ENCODE measurements at places on chromosomes 6 and 20.
A peak's percentile ranks its signal among the peaks of the same experiment; 100 is the strongest.

DNA sequence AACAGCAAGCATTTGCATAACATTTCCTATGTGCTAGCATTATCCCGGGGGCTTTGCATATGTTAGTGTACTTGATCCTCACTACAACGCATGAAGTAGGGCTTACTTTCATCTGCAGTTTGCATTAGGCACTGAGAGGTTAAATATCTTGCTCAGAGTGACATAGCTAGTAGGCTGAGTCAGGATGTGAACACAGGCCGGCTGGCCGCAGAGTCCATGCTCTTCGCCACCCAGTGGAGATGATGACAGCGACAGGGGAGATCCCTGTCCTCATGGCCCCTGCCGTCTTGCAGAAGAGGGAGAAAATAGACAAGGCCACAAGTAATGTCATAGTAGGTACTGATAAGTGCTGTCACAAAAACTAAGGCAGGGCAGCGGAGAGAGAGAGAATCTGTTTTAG is 46.9 kb downstream of the LYRM4 start:
- no peak for DNase-seq

DNA sequence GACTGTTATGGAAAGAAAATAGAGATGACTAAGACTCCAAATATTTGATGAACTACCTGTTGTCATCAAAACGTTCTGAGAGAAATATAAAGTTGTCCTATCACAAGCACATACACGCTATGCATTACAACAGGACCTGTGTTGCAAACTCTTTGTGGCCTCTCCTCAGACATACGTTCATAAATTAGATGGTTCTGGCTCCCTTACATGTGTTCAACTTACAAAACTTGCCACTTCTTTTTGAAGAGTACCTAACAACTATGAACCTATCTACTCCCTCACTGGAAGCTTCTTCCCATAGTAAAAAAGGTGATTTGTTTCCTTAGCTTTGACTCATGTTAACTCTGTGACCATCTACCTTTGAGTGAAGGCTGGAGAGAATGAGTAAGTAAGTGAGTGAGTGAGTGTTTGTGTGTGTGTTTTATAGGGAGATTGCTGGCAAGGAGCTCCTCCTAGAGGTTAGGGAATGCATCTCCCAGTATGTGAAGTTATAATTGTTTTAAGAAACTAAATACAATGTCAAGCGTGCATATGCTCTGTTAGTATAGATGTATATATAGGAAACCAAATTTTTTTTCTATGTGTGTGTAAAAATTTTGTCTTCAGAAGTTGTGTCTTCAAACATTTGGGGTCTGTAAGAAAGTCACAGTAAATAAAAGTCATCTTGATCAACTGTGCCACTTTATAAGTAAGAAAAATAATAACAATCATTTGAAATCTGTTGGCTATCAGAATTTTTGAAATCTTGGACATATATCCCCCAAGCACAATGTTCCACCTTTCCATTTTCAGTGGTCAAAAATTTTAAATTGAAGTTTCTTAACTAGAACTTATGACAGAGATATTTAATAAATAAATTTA is 1211.1 kb upstream of the GJE1 start:
- DNase-seq: no peak

DNA sequence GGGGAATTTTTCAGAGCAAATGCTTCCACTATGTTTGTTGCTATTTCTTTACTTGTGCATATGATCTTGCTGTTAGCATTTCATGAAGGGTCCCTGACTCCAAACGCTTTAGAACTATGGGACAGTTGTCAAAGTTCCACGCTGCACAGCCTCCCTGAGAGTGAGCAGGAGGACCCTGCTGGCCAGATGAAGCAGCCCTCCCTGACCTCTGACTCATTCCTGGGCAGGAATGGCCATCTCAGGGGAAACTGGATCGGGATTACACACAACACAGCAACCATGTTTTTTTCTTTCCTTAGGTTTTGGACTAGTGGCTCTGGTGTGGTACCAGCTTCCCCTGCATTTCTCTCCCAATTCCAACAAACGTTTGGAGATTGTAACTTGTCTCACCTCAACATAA is 710.9 kb upstream of the AGPAT4 start:
- DNase-seq: no peak

GRCh38 chr6:132715204-132715603 is 1.3 kb upstream of the VNN1 start:
- DNase-seq: peak; percentile 14

GRCh38 chr6:158043586-158044524 is 62.2 kb downstream of the SYNJ2 start:
- DNase-seq: no peak

- no peak for DNase-seq
Observed at GRCh38 chr6:14544666-14545065, 427.1 kb downstream of the CD83 start.

GRCh38 chr20:43187476-43188233 is 2.1 kb downstream of the PTPRT start:
- DNase-seq: no peak

GRCh38 chr6:121335087-121336008 is 1.1 kb upstream of the TBC1D32 start:
- DNase-seq: no peak

- DNase-seq: peak; percentile 77
Observed at GRCh38 chr6:37083243-37084138, 78.0 kb downstream of the FGD2 start.

GRCh38 chr6:44826025-44826676 is 438.6 kb downstream of the CDC5L start:
- DNase-seq: no peak

DNA sequence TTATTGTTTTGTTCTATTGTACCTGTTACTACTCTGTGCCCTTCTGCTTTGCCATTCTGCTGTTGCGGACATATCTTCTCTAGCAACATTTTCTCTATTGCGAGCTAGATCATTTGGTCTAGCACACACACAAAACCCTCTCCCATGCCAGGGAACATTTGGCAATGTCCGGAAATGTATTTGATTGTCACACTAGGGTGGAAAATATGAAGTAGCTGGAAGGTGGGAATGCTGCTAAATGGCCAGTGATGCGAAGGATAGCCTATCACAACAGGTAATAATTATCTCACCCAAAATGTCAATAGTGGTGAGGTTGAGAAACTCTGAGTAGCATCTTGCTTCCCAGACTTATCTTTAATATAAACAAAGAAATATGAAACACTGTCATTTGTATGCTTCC is 331.9 kb downstream of the HTR1B start:
- DNase-seq: no peak

DNA sequence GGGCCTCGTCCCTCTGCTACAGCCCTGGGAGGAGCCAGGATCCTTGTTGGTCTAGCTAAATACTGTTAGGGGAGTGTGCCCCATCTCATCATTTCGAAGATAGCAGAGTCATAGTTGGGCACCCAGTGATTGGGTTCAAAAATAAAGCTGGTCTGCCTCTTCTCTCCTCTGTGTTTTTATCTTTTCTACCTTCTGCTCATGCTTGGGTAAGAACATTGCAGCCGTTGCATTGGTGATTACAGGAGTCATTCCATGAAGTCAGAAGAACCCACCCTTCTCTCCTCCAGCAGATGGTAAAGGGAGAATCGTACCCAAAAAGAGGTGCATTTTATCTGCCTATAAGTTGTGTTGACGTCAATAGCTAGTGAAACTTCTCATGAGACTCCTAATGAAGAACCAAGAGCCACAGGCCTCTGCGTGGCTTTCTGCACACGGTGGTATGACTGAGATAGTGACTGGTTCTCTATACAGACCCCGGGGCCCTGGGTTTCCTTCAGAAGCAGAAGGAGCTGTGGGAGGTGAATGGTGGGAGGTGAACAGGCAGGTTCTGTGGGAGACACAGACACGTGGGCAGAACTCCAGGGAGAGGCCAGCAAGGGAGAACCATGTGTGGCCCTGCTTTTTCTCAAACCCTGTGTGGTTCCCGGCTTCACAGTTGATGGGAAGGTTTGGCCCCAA is 5.7 kb upstream of the FAM209A start:
- DNase-seq: no peak

GRCh38 chr20:64232794-64233193 is 22.8 kb upstream of the PCMTD2 start:
- DNase-seq: peak; percentile 74

DNA sequence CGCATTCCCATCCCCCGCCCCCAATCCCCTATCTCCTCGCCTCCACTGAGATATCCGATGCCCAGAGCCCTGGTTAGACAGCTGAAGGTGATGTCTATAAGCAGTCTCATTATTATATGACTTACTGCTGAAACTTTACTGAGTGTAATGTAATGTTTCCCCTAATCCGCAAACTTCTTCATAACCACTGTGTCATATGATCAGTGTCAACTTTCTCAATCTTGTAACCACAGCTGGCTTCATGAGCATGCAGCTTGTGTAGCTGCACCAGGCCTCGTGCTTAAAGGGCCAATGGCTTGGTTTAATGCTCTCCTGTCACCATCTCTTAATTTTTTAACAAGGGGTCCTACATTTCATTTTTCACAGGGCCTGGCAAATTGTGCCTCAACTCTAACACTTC is 8.1 kb downstream of the ASIP start:
- DNase-seq: no peak

- peak; percentile 38 for DNase-seq
Observed at GRCh38 chr6:31070711-31071197, 41.6 kb downstream of the C6orf15 start.

DNA sequence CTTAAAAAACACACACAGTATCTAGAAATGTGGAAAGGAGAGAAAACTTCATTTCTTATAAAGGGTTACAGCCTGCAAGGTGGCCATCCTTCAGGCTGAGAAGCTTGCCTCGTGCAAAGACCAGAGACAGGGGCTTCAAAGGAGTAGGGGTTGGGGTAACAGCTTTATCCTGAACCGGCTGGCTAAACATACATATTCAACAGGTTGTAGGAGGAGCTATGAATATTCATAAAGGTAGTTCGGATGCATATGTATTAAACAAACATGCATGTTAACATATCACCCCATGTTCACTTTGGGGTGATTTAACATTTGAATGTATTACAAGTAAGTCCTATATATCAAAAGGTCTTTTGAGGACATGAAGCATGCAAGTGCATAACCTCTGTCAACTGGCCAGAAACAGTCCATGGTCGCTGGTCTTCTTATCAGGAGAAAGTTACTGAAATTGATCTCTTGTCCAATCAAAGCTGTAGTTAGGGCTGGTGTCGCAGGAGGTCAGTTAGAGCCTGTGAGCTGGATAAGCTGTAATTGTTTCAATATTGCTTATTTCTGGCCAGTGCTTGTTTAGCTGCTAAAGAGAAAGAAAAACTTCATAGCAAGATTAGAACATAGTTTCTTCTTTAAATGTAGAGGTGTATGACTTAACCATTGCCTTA is 2.3 kb upstream of the STMND1 start:
- no peak for DNase-seq

GRCh38 chr6:157312757-157313156 is 10.6 kb downstream of the TMEM242 start:
- no peak for DNase-seq

GRCh38 chr6:163958646-163959045 is 544.1 kb downstream of the QKI start:
- DNase-seq: no peak

- no peak for DNase-seq
Observed at GRCh38 chr6:158419339-158419909, 107.2 kb downstream of the TULP4 start.

- no peak for DNase-seq
Observed at GRCh38 chr20:568673-569415, 25.3 kb upstream of the CSNK2A1 start.

DNA sequence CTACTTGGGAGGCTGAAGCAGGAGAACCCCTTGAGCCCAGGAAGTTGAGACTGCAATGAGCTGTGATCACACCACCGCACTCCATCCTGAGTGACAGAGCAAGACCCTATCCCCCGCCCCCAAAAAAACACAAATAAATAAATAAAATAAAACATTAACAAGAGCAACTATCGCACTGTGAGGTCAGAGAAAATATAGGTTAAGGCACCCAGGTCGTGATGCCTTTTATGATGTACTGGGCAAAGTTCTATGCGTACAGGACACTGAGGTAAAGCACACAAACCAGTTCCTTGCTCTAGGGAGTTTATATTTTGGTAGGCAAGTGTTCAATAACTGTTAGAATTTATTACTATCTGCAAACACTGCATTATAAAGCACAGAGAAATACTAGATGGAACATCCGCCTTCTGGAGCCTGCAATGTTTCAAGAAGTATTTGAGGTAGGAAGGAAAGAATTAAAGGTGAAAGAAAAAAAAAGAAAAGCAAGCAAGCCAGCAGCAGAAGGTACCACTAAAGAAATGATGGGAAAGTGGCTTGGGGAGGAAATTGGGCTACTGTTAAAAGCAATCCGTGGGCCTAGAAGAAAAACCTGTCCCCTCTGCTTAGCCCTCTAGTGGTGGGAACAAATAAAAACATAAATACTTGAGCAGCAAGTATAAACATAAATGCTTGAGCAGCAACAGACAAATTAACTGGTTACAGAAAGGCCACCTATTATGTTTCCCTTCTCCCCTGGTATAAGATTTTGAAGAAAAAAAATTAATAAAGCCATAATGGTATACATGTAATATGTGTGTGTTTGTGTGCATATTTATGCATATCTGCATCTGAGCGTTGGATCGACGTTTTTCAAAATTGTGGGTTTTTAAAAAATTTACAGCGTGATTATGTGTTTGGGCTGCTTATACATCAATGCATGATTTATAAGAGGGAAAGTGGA is 128.0 kb downstream of the PHACTR1 start:
- DNase-seq: peak; percentile 7

- no peak for DNase-seq
Observed at GRCh38 chr20:18672834-18673233, 85.0 kb downstream of the DTD1 start.

- peak; percentile 6 for DNase-seq
Observed at GRCh38 chr6:66897576-66897975, 1190.5 kb upstream of the EYS start.

DNA sequence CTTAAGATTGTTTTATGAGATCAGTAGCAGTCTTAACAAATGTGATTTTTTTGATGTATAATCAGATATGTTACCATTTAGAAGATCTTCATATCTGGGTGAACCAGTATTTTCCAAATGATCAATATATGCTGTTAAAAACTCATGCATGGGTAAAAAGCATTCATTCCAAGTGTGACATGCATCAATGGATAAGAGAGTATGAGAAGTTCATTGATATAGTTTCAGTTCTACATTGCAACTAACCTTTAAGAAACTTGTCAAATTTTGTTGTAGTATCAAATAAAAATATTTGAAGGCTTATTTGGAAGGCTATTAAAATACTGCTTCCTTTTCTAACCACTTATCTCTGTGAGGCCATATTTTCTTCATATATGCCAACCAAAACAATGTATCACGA is 117.7 kb downstream of the FIG4 start:
- no peak for DNase-seq

DNA sequence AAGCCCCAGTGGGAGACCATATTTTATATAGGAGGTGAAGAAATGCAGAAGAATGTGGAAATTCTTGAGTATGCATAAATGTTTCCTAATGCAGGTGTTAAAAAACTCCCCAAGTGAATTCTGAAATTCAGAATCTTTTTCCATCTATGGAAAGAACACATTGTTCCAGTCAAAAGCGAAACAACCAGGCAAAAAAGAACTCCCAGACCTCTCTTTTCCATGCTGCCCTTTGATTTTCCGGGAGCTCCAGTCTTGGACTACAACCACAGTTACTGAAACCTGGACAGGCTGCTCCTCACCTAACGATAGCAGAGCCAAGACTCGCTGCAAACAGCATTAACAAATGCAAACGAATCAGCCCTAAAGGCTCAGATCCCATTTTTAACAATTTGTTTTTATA is 108.7 kb upstream of the CNKSR3 start:
- DNase-seq: no peak

GRCh38 chr6:157017022-157017421 is 239.8 kb downstream of the ARID1B start:
- DNase-seq: no peak
